ENCODE measurements at places on chromosomes 4 and X.

DNA sequence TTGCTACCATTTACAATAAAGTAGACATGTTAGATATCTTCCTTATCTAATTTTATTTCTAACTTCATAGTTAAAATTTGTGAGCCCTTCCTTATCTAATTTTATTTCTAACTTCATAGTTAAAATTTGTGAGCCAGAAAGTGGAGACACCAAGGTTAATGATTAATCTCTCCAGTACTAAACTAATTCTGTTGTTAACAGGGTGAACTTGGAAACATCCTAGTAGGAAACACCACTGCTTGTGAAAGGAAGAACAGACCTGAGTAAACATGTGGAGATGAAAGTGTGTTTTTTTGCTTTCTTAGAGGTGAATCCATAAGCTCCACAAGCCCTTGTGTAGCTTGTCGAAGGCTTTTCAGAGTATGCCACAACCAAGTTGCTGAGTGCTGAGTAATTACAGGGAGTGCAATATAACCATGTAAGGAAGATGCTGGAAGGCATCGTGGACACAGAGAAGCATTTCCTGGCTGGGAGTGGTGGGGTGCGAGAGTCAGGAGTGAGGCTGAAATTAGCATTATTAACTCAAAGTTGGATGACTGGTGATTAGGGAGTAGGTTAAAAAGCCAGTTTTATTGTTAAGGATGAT, 118.6 kb upstream of the NEIL3 start:
- DNase-seq, result no peak
- no peaks in the 10 kb centered on the region for H3K27me3 ChIP-seq
- no peaks in the 10 kb centered on the region for H3K4me1 ChIP-seq
- H3K4me3 ChIP-seq, result no peak overlapping the region
- no peak overlapping the region for H3K27ac ChIP-seq
- H3K36me3 ChIP-seq, result no peaks in the 10 kb centered on the region

DNA sequence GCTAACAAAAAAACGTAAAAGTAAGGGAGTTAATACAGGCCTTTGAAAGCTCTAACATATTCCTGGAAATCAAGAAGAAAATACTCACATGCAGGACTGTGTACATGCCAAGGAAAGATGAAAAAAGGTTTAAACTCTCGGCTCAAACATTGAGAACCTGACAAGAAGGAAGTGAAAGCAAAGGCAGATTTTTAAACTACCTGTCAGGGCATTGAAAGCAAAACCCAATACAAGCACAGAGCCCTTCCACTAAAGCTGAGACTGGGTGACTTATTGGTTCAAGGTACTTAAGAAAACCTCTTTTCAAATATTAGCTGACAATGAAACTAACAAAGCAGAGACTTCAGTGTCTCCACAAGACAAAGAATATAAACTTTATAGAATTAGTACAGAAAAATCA, 313.0 kb upstream of the GRID2 start:
- no peaks in the 10 kb centered on the region for H3K27me3 ChIP-seq
- H3K4me1 ChIP-seq, result no peaks in the 10 kb centered on the region
- H3K27ac ChIP-seq, result no peak overlapping the region
- no peak for DNase-seq
- no peak overlapping the region for H3K4me3 ChIP-seq
- H3K36me3 ChIP-seq, result no peaks in the 10 kb centered on the region

DNA sequence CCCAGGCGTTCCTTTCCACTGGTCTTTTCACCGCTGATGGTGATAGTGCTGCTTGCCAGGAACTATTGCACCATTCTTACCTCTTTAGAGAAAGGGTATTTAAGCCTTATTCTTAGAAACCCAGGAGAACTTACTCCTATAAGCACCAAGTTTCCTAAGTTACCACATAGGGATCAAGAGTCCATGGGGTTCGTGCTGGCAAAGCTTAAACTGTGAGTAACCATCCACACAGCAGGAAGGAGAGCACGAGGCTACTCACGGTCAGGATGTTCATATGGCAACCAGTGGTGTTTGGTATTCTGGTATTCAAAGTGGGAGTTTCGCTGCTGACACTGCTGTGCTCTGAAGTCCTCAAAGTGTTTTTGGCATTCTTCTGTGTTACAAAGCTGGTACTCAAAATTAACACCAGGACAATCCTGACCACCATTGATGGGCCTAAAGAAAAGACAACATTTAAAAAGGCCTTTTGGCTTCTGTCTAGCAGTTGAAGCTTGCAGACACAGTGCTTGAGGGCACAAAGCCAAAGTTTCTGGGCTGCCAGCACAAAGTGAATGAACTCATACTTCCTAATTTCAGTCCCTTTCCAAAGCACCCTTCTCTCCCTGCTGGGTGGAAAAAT, 256.9 kb downstream of the ADAMTS3 start:
- no peak overlapping the region for H3K27ac ChIP-seq
- DNase-seq, result no peak
- no peak overlapping the region for H3K4me3 ChIP-seq
- H3K36me3 ChIP-seq, result no peaks in the 10 kb centered on the region
- no peaks in the 10 kb centered on the region for H3K27me3 ChIP-seq

- no peaks in the 10 kb centered on the region for H3K36me3 ChIP-seq
- DNase-seq, result no peak
- no peak overlapping the region for H3K4me3 ChIP-seq
- H3K27me3 ChIP-seq, result no peaks in the 10 kb centered on the region
- H3K4me1 ChIP-seq, result no peaks in the 10 kb centered on the region
Measured at GRCh38 chrX:56248492-56248891, 16.3 kb downstream of the KLF8 start.

DNA sequence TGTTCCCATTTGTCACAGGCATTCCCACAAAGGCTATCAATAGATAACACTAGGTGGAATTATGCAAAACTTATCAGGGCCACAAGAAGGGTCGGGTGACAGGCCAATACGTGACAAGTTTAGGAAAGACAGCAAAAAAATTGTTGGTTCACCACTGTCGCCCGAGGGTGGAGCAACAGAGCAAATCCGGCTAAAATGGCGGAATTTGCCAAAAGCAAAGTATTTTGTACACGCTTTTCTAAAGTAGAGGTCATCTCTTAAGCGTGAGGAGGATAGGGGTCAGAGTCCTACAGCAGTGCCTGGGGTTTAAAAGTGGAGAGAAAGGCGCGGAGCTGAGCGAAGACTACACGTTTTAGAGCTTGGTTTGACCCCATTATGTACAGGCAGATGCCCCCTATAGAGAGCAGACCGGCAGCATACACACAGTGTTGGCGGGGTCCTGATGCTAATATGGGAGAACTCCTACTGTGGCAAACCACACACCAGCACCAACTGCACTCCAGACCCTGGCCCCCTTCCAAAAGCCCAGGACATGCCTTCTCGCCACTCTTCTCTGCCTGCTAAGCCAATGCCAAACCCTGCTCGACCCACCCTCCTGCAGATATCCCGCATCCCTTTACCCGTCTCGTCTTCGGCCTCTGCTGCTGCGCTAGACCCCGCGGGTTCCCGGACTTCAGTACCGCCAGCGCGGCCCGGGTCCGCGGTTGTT, 733 bp downstream of the CCNA2 start:
- no peaks in the 10 kb centered on the region for H3K27me3 ChIP-seq
- DNase-seq, result no peak
- H3K4me3 ChIP-seq, result peak overlapping the region; percentile 80
- H3K4me1 ChIP-seq, result peaks cover 29% of the 10 kb centered on the region
- H3K36me3 ChIP-seq, result peaks cover 31% of the 10 kb centered on the region
- peak overlapping the region; percentile 84 for H3K27ac ChIP-seq

- H3K36me3 ChIP-seq, result no peaks in the 10 kb centered on the region
- no peaks in the 10 kb centered on the region for H3K27me3 ChIP-seq
- H3K4me3 ChIP-seq, result no peak overlapping the region
- DNase-seq, result no peak
- no peak overlapping the region for H3K27ac ChIP-seq
- H3K4me1 ChIP-seq, result no peaks in the 10 kb centered on the region
Measured at GRCh38 chr4:179804440-179804839, 2362.2 kb upstream of the AGA start.

- no peaks in the 10 kb centered on the region for H3K36me3 ChIP-seq
- no peak for DNase-seq
- peaks cover 11% of the 10 kb centered on the region for H3K4me1 ChIP-seq
- H3K27ac ChIP-seq, result peak overlapping the region; percentile 90
Measured at GRCh38 chrX:130079824-130080406, 30.4 kb downstream of the ELF4 start.

GRCh38 chrX:9257718-9258420, 207.0 kb upstream of the TBL1X start:
- no peaks in the 10 kb centered on the region for H3K36me3 ChIP-seq
- DNase-seq, result no peak
- no peak overlapping the region for H3K27ac ChIP-seq
- H3K4me1 ChIP-seq, result no peaks in the 10 kb centered on the region
